Naive thymus-derived CD8-positive, alpha-beta T cell (primary cell): ENCODE measurements at places on chromosomes 1 and 21. TPM values are rescaled to one million over a fixed set of nuclear protein-coding genes. Genes with fewer than 3 reads are reported as not detected.
A peak's percentile ranks its signal among the peaks of the same experiment; 100 is the strongest.

GRCh38 chr1:164558461-164559341, at the start of gene PBX1:
PBX1 (plus strand) TSS chr1:164559184.
- DNase-seq, result peak; percentile 76
- H3K4me3 ChIP-seq, result peak within 1 kb of the TSS; percentile 88
- peak within 1 kb of the TSS; percentile 46 for H3K27ac ChIP-seq
- H3K4me1 ChIP-seq, result peaks cover 25% of the 10 kb centered on the region
- peaks cover 17% of the 10 kb centered on the region for H3K27me3 ChIP-seq

- H3K36me3 ChIP-seq, result no peaks in the 10 kb centered on the region
- H3K27me3 ChIP-seq, result peaks cover 71% of the 10 kb centered on the region
- H3K27ac ChIP-seq, result peak overlapping the region; percentile 83
- H3K4me3 ChIP-seq, result peak overlapping the region; percentile 88
These were observed 51.4 kb downstream of the RHBG start for GRCh38 chr1:156420205-156421061.

LRRC38 gene
- not detected for total RNA-seq

GRCh38 chr1:4586611-4587160, 67.7 kb upstream of the AJAP1 start:
- peaks cover 53% of the 10 kb centered on the region for H3K27me3 ChIP-seq
- no peak overlapping the region for H3K27ac ChIP-seq
- H3K4me3 ChIP-seq, result no peak overlapping the region

- no peak overlapping the region for H3K4me3 ChIP-seq
- no peak overlapping the region for H3K27ac ChIP-seq
These were observed 96.4 kb upstream of the FMN2 start for GRCh38 chr1:239995281-239995680.

SYCP1 gene
- total RNA-seq, result not detected

SAMSN1 gene
- total RNA-seq, result 27.0 TPM

- H3K4me1 ChIP-seq, result peaks cover 19% of the 10 kb centered on the region
- no peaks in the 10 kb centered on the region for H3K36me3 ChIP-seq
- no peak overlapping the region for H3K4me3 ChIP-seq
- H3K27me3 ChIP-seq, result no peaks in the 10 kb centered on the region
These were observed 2.6 kb upstream of the MAPKAPK2 start for GRCh38 chr1:206682111-206682510.

DNA sequence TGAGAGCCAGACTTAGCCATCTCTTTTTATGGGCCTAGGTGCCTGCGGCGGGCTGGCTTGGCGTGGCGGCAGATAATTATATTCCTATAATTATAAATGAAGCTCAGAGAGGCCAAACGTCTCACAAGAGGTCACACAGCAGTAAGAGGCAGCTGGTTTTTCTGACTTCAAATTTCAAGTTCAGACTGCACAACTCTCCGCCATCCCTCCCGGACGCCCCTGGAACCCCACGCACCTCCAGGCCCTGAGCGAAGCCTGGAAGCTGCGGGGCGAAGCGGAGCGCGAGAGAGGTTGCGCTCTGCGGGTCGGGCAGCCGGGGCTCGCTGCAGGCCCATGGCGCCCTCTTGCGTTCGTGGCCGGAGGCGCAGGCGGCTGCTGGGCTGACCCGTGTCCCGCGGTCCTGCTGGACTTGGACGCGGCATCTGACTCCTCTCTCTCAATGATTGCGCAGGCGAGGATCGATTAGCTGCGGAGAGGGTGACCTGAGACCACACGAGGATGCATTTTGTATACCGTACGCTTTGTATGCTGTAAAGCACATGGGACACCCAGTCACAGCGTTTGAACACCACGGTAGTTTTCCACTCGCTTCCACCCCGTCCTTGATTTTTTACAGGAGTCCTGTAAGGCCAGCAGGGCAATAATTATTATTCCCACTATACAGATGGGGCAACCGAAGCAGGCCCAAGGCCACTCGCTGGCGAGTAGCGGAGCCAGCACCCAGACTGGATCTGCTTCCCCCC, 272.7 kb downstream of the FOXD2 start:
- peaks cover 80% of the 10 kb centered on the region for H3K27me3 ChIP-seq
- no peaks in the 10 kb centered on the region for H3K36me3 ChIP-seq
- peaks cover 15% of the 10 kb centered on the region for H3K4me1 ChIP-seq
- no peak overlapping the region for H3K4me3 ChIP-seq
- DNase-seq, result peak; percentile 38

- H3K4me3 ChIP-seq, result no peak overlapping the region
- no peaks in the 10 kb centered on the region for H3K27me3 ChIP-seq
- DNase-seq, result no peak
- peak overlapping the region; percentile 92 for H3K27ac ChIP-seq
- peaks cover 64% of the 10 kb centered on the region for H3K4me1 ChIP-seq
These were observed 21.4 kb downstream of the SLC2A1 start for GRCh38 chr1:42937141-42937696.

ICOSLG gene
- 5.4 TPM for total RNA-seq

DNA sequence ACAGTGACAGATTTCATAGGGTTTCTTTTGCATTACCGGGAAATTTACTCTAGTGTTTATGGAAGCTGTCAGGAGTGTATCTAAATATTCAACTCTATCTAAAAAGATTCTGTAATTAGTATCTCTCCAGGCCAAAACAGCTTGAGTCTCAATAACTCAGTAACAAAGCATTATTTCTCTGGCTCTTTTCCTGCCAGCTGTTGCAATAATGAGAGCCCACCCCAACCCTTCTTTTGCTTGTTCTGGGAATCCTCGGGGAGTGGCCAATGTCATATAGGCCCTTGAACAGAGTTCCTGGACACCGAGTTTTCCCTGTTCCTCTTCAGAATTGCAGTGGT, 120.1 kb upstream of the SGIP1 start:
- H3K27me3 ChIP-seq, result no peaks in the 10 kb centered on the region
- H3K36me3 ChIP-seq, result no peaks in the 10 kb centered on the region
- no peak for DNase-seq
- H3K4me3 ChIP-seq, result no peak overlapping the region

ZSWIM5 gene
- total RNA-seq, result 1.2 TPM

ANKRD35 gene
- total RNA-seq, result not detected

OR2M3 gene
- total RNA-seq, result not detected

- DNase-seq, result peak; percentile 36
- peaks cover 9% of the 10 kb centered on the region for H3K4me1 ChIP-seq
- H3K36me3 ChIP-seq, result peaks cover 5% of the 10 kb centered on the region
- peaks cover 39% of the 10 kb centered on the region for H3K27me3 ChIP-seq
These were observed 569 bp downstream of the ATF3 start for GRCh38 chr1:212608959-212609700.

DNA sequence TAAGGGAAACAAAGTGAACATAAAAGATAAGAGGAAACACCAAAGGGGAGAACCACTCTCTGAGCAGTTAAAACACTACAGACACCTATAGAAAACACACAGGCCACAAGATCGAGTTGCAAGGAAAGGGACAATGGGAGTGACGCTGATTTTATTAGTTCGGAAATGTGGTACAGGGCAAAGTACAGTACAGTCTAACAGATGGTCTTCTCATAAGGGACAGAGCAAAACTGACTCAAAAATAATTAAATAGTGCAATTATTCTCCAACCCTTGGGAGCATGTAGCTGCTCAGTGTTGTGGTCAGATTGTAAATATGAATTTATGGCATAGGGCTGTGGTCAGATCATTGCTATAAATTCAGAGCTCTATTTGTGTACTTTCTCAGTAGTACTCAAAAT, 352.0 kb downstream of the USH2A start:
- H3K36me3 ChIP-seq, result no peaks in the 10 kb centered on the region
- H3K4me3 ChIP-seq, result no peak overlapping the region
- H3K27me3 ChIP-seq, result peaks cover 8% of the 10 kb centered on the region
